ENCODE measurements at places on chromosomes 3 and 15.

DNA sequence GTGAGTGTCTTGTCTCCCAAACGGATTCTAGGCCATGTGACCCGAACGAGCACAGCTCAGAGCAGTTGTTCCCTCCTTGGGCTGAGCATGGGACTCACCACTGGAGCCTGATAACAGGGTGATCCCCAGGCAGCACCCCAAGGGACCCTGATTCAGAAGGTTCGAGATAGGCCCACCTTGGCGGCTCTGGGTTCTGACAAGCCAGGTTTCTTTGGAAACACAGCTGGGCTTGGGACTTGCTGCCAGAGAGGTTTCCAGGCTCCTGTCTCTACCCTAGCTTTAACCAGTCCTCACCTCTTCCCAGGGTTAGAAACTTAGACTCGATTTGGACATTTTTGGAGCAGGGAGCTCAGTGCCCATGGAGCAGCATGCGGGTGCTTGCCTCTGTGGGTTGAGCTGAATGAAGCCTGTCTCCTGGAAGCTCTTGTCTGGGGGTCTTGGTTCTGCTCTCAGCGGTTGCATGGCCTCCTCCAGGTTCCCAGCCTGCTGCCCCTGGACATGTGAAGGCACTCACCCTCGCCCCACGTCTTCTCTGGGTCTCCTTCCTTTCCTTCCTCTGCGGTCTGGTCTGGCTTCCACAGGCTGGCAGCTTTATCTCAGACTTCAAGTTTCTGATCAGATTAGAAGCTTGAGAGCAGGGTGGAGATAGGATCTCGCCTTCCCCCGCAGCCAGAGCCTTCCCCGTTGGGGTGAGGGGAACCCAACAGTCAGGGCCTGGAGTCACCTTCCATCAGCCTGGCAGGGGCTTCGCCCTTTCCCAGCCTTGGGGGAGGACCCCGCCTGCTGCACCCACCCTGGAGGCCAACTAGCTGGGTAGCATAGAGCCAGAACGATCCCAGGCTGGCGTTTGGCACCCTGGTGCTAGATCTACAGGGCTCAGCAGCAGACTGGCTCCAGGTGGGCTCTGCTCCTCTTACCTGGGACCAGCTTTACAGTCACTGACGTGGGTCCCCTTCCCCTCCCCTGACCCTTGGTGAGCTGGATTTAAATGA lies 21.0 kb downstream of the PAQR5 start:
- no peak for DNase-seq

GRCh38 chr3:175336406-175337133 lies 477.4 kb downstream of the NAALADL2 start:
- DNase-seq: no peak

GRCh38 chr3:116140100-116140689 lies 305.1 kb downstream of the LSAMP start:
- DNase-seq: no peak

DNA sequence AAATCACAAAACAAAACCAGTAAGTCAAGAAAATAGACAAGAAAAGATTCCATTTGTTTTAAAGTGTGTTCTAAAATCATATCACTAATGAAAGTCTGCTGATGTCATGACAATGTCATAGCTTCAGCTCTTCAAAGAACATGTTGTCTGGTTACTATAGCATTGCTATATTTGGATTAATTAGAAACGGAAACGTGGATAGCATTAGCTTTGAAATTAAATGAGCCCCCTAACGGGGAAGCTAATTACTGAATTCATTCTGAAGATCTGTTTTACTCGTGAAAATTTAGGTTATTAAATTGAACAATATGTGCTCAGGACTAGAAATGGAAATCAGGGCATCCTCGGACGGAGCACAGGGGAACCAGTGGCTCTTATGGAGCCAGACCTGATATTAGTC lies 316.7 kb upstream of the AGTR1 start:
- DNase-seq: no peak

- DNase-seq: no peak
Measured at GRCh38 chr15:101651554-101652097, 555 bp downstream of the TM2D3 start.

GRCh38 chr15:40843261-40843884 lies 475 bp upstream of the SPINT1 start:
- no peak for DNase-seq

Data from hepatic stellate cell (primary cell).